Stimulated activated CD8-positive, alpha-beta memory T cell treated with anti-CD3 and anti-CD28 coated beads, Interleukin-4, amount 100 ng/mL, for 1 hour (primary cell): ENCODE measurements at places on chromosomes 1 and 21.

DNA sequence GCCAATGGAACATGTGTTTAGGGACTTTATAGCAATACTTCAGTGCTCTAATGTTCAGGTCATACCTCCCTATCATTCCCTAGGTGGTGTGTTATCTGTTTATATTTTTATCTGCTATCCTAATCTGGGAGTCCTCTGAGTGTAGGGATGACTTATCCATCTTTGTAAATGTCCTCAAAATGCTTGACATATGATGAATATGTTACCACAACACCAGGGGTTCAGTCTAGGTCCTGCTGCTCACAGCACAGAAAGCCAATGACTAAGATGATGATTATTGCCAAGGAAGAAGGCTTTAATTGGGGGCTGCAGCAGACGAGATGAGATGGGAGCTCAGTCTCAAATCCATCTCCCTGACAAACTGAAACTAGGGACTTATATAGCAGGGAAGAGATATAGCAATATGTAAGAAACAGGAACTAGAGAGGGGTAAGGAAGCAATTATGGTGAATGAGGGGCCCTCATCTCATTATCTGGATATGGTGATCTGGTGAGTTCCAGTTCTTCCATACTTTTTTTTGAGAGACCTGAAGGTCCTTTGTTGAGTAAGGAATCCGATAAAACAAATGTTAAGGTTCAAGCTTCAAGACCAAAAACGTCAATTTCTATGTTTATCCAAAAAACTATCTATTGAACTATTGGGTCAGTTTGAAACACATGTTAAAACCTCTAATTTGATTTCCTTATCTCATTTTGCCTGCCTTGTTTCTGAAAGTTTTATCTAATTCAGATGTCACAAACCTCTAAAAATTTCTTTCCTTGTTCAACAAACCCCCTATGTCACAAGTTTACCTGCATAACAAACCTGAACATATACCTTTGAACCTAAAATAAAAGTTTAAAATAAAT is 256.7 kb upstream of the CACYBP start:
- DNase-seq = no peak

DNA sequence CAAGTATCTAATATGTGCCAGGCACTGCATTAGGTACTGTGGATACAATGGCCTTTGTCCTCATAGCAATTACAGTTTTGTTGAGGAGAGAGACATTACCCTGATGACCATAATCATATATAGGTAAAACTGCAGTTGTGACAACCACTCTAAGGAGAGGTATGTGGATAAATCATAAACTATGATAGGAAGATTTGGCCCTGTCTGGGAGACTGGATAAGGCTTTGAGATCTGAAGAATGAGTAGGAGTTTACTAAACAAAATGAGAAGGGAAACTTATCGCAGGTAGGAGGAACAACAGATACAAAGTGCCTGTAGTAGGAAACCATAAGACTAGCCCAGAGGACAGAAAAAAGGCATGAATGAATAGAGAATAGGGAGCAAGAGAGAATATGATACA is 4.4 kb downstream of the TMCO1 start:
- DNase-seq = no peak

DNA sequence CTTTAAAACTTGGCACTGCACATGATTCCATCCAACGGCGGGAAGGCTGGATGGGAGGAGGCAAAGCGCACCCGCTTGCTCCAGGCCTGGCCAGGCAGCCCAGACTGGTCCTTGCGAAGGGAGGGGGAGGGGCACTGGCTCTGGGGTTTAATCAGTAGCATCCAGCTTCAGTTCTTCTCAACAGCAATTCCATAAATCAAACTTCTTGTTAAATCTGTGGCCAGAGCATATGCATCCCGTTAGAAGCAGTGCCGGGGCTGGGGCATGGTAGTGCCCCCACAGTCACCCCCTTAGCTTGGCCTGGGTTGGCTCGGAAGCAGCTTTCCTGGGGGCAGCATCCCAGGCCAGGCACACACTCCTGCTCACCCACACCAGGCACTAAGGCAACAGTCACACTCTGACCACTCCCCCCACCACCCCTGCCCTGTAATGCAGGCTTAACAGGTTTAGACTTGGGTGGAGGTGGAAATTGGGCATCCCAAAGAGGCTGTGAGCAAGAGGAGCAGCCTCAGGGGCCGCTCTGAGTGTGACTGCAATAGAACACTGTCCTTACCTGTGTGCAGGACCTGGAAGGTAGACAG is 94.1 kb upstream of the CASZ1 start:
- no peak for DNase-seq

DNA sequence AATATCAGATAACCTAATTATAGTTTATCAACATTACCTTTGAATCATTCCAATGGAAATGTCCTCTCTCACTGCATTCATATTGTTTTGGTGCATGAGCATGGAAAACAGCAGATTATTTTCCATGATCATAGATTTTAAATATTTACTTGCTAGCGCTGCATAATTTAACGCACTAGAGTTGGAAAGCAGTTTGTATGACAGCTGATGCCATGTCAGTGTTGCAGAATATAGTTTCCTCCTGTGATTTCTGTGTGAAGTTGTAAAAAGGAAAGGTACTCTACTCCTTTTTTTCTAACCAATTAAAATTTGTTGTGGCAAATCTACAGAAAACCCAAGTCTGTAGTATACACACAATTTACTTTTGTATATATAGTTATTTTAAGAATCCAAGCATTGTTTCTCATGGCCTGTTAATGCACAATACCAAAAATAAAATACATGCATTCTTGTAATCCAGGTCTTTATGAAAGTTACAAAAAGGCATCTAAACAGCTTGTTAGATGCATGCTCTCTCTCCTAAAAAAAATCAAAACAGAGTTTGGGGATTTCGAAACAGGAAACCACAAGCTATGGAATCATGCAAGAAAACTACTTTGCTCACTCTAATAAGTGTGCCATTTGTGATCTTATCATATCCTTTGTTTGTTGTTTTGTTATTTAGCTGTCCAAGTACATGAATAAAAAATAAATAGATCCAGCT is 1.9 kb upstream of the ATG4C start:
- no peak for DNase-seq

DNA sequence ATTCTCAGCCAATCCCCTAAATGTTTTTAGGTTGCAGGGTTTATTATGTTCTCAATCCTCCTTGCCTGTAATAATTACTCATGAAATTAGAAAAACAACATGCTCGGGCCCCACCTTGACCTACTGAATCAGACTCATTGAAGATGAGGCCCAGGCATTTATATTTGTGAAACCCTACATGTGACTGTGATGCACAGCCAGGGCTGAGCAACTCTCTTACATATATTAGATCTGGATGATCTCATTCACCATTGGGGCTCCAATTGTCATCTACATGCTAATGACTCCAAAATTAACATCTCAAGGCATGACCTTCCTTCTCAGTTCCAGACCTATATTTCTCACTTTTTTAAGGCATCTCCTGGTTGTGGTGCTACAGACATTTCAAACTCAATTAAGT is 103.3 kb downstream of the WDR3 start:
- no peak for DNase-seq

DNA sequence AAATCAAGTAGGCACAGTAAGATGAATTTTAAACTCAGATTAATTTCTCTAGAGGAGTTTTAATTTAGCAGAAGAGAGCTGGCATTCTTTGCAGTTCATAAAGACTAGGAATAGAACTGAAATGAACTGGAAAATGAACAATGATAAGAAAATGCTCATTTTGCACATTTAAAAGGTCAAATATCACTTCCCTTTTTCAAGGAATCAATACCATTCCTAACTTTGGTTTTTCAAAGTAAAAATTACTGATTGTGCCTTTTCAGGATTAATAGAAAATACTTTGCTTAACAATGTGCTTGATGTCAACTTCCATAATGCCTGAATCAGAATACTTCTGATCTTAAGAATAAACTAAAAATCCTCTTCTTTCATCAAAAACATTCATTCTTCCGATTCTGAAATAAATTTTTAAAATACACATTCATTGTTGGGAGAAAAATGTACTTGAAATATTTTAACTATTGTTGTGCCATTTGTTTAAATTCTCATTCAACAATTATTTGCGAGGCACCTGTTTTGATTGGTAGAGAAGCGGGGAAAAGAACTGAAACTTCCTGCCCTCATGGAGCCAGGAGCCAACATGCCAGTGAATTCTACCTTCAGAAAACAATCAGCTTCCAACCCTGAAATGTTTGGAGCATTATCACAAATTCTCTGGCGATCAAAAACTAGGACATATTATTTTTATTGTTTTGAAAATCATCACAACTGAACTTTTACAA is 2.1 kb downstream of the SCAF4 start:
- DNase-seq = no peak

DNA sequence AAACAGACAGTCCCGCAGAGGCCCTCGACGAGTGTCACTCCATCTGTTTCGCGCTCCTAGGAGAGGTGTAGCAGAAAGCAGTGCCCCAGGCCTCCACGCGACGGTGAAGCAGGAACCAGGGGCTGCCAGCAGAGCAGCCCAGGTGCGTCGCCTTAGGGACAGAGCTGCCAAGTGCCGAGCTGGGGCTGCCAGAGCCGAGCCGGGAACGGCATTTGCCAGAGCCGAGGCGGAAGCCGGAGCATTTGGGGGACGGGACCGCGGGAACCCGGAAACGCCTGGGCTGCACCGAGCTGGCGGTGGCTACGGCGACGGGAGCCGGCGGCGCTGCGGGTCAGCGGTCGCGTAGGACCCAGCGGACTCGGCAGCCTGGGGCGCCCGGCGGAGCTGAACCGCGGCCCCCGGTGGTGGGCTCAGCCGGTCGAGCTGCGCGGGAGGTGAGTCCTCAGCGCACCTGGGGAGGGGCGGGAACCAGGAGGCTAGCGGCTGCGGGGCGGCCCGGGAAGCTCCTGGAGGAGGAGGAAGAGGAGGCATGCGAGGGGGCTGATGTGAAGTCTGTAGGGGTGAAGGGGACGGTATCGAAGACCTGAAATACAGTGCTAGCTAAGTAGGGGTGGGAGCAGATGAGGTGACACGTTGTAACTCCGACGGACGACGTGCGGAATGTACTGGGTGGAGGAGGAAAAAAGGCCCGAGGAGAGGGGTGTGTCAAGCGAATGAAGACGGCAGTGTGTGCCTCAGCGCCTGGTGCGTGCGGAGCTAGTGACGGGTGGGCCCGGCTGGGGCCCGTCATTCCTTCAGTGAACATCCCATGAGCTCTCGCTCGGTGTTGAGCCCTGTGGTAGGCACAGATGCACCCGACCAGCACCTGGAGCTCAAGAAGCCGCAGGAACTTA is at the start of gene SLC35A3:
SLC35A3 (plus strand) TSS at position 268 of the 893 bp plus-strand sequence. CDS start 23,559 bp downstream, outside the sequence.
- peak; percentile 29 for DNase-seq

GRCh38 chr1:203408486-203409481 is 57.9 kb upstream of the FMOD start:
- no peak for DNase-seq

GRCh38 chr1:15610167-15610566 is 7.1 kb upstream of the DDI2 start:
- DNase-seq = no peak

- DNase-seq = no peak
These were observed 43.0 kb downstream of the TNFRSF8 start for GRCh38 chr1:12106153-12106552.

GRCh38 chr1:172944931-172945330 is 105.8 kb downstream of the TNFSF18 start:
- DNase-seq = no peak

DNA sequence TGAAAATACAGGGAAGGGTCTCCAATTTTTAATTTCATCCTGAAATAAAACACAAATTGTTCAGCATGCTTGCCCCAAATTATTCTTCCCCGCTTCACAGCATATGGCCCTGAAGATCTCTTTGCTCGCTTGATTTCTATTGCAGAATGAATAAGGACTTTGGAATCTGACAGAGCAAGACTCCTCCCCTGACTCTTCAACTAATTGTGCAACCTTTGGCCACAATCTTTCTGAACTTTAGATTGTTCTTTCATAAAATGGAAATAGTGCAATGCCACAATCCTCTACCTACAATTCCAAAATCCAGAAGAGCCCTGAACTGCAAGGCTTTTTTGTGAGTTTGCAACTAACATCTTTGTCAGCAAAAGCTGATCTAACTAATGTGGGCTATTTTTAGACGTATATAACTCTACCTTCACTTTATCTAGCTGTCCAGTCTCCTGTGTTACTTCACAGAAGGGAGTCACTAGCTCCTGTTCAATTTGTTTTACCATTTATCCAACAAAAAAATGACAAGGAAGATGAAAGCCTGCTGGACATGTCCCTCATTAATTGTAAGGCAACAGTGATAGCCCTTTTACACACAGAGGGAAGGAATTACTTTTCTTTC is 13.4 kb downstream of the RNASEL start:
- no peak for DNase-seq

DNA sequence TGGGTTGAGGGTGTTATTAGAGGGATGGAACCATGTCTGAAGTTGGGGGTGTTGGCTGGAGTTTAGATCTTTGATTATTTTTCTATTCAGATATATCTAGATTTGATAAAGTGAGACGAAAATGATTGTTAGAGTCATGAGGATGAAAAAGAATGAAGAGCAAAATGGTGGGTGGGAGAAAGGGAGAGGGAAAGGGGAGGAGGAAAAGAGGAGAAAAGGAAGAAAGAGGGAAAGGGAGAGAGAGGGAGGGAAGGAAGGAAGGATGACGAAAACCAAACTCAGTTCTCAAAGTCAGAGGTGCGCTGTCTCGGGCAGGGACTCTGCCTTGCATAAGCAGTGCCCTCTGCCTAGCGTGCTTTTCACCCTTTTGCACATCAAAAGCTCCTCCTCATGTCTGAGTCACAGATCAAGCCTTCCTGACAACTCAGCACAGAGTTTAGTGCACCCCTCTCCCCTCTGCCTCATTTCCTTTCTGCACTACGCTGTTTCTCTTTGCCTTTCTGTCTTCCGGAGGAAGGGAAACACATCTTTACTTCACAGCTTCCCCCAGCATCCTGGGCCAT is 225.8 kb upstream of the PROX1 start:
- DNase-seq = no peak

- no peak for DNase-seq
These were observed 1.2 kb upstream of the A3GALT2 start for GRCh38 chr1:33322109-33322508.

GRCh38 chr1:231508941-231509340 is 19.5 kb upstream of the TSNAX start:
- no peak for DNase-seq

- DNase-seq = no peak
These were observed 530.5 kb downstream of the PTBP2 start for GRCh38 chr1:97252076-97252475.

DNA sequence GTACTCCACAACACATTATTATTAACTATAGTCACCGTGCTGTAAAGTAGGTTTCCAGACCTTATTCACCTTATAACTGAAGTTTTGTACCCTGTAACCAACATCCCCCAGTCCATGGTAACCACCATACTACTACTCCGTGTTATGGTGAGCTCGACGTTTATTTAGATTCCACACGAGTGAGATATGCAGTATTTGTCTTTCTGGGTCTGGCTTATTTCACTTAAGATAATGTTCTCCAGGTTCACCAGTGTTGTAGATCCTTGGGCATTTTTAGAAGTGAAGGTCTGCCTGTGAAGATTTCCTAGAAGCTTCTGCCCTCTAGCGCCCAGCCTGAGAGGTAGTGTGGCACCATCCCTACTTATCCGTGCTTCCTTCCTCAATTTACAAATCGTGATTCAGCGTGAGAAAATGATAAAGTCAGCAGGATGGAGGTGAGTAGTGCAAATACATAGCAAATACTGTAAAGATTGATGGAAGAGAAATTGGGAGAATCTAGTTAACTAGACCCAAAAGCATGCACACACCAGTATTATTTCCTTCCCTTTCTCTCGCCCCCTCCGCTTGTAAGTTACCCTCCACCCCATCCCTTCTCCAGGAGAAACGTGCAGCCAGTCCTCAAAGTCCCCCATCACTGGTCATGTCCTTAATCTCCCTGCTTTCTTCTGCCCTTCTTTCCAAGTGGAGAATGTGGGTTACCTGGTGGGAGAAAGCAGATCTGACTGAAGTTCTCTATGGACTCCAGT is 36.0 kb upstream of the DISC1 start:
- no peak for DNase-seq

- no peak for DNase-seq
These were observed 9.0 kb upstream of the C1orf198 start for GRCh38 chr1:230877146-230877923.
